Glutamatergic neuron (in vitro differentiated cells): ENCODE measurements at places on chromosomes 1 and 21.
A peak's percentile ranks its signal among the peaks of the same experiment; 100 is the strongest.

DNA sequence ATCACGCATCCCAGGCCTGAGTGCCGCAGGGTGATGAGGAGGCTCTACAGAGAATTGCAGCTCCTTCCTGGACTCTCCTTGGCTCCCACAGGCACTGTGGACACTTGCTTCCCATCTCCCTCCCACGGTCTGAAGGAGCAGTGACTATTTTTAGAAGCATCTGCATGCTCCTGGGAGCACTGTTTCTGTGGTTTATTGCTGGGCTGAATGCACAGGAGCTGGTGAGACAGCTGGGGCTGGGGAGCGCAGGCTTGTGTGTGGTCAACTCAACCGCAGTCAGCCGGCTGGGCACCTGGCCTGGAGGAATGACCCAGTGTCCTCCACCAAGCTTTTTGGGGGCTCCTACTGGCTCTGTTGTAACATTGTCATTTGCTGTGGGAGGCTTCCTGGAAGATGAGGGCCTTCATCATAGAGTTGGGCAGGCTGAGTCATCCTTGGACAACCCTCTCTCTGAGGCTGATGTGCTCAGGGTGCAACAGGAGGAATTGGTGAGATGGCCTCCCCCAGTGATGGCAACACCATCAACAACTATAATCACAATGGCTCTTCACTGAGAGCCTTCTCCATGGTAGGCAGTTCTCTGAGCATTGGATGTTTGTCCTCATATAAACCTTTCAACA is 1.7 kb downstream of the NFASC start:
- no peak for DNase-seq

DNA sequence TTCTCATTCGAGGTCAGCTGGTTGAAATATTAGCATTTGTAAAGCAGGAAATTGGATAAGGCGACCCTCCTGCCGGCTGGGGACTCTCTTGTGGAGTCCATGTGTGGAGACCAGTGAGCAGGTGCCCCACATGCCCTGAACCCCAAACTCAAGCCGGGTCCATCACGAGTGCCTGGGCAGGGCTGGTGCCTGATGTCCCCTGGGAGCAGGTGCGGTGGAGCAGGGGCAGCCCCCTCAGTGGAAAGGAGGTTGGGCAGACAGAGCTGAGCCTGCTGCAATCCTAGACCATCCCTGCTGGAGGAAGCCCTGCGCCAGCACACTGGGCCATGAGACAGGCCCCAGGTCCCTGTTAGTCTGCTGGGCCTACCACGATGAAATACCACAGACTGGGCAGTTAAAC is 395.6 kb downstream of the NPHP4 start:
- no peak for DNase-seq

DNA sequence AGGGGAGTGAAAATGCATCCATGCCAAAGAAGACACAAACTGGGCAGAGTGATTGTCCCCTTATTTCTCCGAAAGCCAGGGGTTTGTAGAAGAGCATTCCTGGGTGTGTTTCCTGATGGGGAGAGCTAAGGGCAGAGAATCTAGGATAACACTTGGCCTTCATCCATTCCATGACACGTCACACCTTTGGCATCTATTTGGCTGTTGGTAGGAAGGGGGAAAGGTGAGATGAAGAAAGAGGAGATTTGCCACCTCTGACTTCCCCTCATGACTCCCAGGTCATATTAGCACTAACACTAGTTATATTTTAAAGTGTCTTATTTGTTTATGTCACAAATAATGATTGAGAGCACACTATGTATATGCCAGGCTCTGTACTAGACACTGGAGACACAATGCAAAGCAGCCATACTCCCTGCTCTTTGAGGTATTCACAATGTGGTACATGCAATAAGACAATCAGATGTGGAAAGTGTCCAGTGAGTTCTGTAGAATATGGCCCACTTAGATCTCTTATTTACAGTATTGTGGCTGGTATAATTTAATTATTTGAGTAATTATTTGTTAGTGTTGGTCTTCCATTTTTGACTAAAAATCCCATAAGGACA is 54.5 kb upstream of the GADD45A start:
- DNase-seq = no peak

GRCh38 chr1:239562095-239562494 is 175.7 kb downstream of the CHRM3 start:
- DNase-seq = no peak

GRCh38 chr1:41440321-41441085 is 44.0 kb downstream of the EDN2 start:
- DNase-seq = no peak

GRCh38 chr21:46308431-46308830 is 15.2 kb downstream of the C21orf58 start:
- DNase-seq = no peak

DNA sequence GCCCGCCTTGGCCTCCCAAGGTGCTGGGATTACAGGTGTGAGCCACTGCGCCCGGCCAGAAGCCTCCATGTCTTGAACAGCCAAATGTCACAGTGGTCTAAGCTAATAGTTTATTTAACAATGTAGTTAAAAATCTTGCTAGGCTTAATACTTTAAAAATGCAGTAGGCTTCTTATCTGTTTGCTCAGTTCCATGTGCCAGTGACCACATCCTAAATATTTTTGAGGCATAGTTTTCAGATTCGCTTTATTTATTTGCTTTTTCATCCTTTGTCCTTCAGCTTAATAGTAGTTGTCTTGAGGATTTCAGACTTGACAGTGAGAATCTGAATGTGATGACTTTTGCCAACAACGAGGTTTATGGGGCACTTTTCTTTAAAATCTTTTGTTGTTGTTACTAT is 59.9 kb upstream of the PRRX1 start:
- no peak for DNase-seq

DNA sequence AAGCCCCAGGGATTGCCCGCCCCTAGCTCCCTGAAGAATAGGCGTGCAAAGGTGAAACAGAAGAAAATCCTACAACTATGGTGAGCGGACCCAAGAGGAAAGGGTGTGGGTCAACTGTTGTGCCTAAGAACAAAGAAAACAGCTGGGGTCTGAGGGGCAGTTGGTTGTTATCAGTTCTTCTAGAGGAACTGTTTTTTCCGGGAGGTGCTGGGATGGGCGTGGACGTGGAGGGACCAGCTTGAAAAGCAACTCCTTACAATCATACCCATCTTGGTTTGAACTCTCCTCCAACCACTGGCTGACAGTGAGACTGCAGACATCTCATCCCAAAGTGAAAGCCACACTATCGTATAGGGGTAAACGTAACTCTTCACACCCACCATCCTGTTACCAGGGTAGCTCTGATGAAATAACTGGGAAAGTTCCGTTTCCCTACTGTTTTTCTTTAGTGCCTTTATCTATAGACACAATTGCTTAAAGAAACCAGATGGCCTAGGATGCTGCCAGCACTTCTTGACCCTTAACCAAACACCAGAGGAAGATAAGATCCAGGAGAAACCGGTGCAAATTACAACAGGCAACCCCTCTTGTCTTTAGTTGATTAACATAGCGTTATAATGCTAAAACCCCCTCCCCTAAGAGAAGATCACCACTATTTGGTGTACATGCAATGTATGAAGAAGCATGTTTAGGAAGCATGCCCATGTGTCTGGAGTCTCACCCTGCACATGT is 25.6 kb upstream of the FAM89A start:
- no peak for DNase-seq

GRCh38 chr21:27101523-27101922 is 134.6 kb upstream of the ADAMTS5 start:
- no peak for DNase-seq

- no peak for DNase-seq
These were observed 1.6 kb upstream of the PFKL start for GRCh38 chr21:44298301-44298700.

- no peak for DNase-seq
These were observed 100.4 kb upstream of the IRF2BP2 start for GRCh38 chr1:234710381-234710780.

DNA sequence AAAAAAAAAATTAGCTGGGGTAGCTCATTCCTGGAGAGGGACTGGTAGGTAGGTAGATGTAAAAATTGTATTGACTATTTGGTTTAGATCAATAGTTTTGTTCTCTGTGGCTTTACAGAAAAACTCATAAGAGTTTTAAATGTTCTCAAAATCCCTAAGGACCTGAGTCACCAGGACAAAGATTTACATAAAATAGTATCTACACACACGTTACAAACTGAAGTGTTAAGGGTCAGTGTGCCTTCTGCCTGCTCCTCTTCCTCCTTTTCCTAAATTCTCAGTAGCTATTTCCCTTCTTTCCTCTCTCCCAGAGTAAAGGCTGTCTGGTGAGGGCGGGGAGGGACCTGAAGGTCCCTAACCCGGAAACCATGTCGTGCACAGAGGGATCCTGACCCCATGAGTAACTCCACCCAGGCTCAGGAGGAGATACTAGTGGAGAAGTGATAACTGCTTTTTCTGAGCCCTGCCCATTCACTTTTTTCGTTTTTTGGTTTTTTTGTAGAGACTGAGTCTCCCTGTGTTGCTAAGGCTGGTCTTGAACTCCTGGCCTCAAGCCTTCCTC is 8.1 kb downstream of the PLEKHM2 start:
- no peak for DNase-seq

GRCh38 chr1:221118176-221118937 is 239.1 kb downstream of the HLX start:
- no peak for DNase-seq

- DNase-seq = peak; percentile 66
These were observed 96.3 kb upstream of the TMPRSS15 start for GRCh38 chr21:18499761-18500376.

DNA sequence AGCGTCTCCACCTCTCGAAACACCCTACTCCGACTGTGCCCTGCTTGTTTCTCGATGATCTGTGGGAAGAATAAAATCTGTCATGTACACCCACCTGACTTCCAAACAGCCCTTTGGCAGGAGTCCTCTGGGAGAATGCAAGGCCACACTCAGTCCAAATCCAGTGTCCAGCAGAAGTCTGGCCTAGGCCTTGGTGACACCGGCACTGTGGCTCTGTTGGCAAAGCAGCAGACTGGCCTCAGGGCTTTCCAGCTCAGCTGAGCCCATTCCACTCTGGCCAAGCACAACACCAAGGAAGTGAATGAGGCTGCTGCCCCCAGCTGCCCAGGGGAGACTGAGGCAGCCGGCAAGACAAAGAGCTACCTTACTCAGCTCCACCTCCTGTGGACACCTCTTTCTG is 25.1 kb upstream of the KNCN start:
- no peak for DNase-seq

DNA sequence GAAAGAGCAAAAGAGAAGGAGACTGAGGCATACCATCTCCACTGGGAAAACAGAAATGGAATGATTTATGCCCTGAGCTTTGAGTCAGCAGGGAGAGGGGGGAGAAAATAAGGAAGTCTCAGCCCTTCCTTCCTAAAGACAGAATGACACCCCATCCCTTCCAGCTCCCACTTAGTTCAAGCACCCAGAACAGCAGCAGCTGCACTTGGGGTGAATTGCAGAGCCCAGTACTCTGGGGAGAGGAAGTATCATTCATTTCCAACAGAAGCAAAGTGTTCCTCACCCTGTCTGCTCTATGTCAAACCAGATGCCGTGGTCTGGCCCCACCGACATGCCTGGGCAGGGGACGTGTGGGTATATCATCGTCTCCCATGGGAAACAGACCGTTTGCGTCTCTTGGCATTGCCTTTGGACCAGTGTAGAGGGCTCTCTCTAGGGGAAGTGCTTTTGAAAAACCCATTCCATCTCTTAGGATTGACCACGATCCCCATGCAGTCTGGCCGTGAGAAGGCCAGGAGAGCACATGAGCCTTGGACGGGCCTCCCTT is 1.1 kb upstream of the KCNJ15 start:
- no peak for DNase-seq

GRCh38 chr1:17097147-17097546 is 22.1 kb downstream of the PADI2 start:
- no peak for DNase-seq

DNA sequence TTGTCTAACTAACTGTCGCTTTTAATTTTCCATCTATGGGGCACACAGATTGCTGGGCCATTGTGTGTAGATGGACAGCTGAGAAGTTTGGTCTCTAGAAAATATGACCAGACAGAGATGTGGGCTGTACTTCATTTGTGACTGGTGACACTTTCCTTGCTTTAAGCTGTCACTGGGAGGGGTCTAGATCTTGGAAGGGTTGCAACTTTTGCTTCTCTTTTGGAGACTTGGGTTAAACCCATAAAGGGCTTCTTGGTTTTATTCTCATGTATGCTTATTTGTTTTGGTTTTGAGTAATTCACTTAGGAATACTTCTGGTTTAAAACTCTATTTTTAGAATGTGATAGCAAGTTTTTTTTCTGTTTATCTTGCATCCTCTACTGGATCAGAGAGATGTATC is 80.2 kb downstream of the ETS2 start:
- DNase-seq = no peak

DNA sequence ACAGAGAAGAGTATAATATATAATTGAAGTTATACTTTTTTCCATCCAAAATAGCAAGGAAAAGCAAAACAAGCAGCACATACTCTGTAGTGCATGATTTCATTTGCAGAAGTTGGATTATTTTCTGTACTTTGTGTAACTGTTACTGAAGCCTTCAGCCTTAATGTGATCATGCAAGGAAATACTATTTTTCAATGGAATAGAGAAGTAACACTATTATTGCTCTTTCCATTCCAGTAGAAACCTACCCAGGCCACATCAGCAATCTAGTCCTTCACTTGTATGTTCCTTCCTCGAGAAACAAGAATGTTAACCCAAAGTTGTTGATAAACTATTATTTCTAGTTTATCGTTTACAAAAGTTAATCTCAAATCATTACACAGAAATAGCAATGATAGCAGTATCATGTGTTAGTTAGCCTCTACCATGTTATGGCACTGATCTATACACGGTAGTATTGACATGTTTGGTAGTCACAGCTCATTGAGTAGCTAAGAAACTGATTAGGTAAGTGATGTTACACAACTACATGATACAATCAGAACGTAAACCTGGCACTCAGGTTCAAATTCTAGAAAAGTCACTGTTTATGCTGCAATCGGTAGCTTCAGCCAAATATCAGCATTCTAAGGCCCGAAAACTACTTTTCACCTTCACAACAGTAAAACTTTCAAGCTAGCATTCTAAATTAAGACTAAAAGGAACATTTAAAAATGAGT is 37.6 kb upstream of the CHRM3 start:
- no peak for DNase-seq

GRCh38 chr1:4786055-4786454 is 131.6 kb downstream of the AJAP1 start:
- no peak for DNase-seq

GRCh38 chr1:225965231-225965630 is 24.2 kb upstream of the LEFTY2 start:
- no peak for DNase-seq

DNA sequence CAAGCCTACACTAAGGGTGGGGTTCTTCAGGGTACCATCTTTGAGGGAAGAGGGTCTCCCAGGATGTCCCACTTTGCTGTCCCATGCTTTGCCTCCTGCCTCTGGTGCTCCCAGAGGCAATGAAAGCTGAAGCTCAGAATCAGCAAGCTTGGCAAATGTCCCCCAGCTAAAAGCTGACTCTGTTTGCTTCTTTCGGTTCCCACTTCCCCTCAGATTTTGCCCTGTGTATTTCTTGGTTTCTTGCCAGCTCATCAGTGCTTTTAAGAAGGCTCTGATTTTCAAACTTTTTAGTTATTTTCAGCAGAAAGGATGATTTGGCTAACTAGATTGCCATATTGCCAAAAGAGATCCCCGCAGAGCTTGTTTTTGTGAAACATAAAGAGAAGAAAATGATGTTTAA is 33.1 kb upstream of the COG2 start:
- no peak for DNase-seq
